WERI-Rb-1 (cell line): ENCODE measurements at places on chromosomes 1 and 21.

DNA sequence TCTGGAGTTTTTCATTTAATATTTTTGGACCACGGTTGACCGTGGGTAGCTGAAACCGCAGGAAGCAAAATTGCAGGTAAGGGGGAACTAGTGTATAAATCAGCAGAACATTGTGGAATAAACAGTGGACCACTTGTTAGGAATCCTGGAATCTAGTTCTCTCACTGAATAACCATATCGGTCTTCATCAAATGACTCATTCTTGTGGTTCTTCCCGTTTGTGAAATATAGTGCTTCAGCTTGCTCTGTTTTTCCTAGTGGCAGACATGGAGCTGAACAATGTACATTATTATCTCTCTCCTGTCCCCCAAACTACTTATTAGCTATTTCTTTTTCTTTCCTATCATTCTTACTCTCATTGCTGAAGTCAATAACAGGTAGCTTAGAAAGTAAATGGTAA is 61.9 kb downstream of the HSPA13 start:
- DNase-seq, result no peak

DNA sequence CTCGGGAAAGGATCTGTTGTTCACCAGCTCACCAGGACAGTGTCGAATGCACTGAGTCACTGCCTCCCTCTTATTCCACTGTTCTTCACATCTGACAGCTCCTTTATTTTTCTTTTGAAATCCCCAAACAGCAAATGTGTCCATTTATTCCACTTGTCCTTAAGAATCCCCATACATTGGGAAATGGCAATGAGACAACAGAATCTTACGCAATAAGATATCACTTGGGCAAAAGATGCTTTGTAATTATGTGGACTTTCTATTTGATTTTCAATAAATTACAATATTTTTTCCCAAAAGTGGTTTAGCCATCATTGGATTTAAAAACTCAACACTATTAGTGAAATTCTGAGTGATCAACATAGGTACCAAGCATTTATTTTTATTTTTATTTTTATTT is 3.7 kb downstream of the KRTAP20-2 start:
- no peak for DNase-seq

DNA sequence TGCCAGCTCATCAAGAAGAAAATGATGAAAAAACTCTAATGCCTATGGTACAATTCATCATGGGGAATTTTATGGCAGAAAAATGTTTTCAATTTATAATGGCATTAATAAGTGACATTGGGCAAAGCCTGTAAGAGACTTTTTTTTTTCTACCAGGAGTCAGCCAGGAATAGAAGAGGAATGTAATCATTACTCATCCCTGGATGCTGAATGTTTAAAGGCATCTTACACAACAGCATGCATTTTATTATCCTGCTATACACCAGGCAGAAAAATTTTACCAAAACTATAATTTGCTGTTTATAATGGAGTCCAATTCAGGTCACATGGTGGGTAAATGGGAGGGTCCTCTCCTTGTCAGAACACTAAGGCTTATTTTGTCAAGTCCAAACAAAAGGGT is 189.9 kb upstream of the BEND5 start:
- no peak for DNase-seq

GRCh38 chr1:85447006-85447943 is 17.7 kb downstream of the DDAH1 start:
- no peak for DNase-seq

DNA sequence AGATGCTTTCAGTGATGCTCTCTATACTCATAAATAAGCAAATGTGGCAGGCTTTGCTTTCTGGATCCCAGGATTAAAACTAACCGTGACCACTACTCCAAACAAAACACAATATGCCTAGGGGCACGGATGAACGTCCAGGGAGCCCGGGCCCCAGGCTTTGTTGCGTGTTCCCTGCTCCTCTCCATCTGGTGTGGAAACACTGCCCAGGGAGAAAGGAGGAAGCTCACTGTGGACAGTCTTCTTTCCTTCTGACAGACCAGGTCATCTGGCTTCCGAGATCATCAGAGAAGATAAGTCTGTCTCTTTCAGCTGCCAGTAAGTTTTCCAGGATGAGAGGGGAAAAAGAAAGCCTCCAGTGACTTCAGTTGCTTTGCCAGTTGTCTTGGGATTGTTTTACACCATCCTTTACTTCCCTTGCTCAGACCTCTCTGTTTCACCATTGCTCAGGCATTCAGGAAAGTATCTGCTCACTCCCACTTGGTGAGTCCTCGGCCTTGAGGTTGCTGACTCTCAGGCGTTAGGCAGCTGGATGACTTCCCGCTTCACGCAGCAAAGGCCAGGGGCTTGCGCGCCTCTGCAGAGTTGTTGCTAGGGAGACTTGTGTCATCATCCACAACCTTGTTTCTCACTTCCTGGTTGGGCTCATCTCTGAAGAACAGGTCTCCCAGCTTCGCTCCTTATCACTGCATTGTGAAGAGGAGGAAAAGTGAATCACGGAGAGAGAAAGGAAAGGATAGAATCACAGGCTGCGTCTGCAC is 20.6 kb upstream of the PGD start:
- no peak for DNase-seq

- no peak for DNase-seq
Measured at GRCh38 chr1:198183605-198184004, 26.8 kb downstream of the NEK7 start.

DNA sequence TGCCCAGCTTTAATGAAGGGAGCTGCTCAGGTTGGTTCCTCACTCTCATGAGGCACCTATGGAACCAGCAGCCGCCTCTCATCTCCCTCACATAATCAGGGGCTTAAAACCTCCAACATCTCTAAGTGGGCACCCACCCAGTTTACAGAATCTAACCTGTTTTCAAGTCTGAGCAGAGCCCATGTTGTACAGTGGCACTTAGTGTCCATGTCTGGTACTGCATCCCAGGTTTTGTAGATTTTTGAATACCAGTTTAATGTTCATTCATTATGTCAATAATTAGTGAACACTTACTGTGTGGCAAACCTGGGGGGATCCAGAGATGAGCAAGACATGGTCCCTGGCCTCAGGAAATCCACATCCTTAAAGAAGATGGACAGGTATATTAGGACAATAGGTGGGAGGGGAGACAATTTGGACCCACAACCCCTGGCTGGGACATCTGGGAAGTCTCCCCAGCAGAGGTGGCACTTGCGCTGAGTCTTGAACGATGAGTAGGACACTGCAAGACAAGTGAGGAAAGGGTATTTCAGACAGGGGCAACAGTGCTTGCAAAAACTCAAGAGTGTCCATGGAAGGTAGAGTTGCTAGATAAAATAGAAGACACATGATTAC is 83.3 kb downstream of the LACTBL1 start:
- peak; percentile 46 for DNase-seq

GRCh38 chr1:240611619-240612480 is at the start of gene GREM2:
TSS of gene GREM2 (minus strand) at chr1:240612155. CDS start at chr1:240493475, 118,680 bp downstream.
- peak; percentile 80 for DNase-seq

- DNase-seq, result no peak
Measured at GRCh38 chr21:39673736-39674135, 61.0 kb downstream of the B3GALT5 start.

DNA sequence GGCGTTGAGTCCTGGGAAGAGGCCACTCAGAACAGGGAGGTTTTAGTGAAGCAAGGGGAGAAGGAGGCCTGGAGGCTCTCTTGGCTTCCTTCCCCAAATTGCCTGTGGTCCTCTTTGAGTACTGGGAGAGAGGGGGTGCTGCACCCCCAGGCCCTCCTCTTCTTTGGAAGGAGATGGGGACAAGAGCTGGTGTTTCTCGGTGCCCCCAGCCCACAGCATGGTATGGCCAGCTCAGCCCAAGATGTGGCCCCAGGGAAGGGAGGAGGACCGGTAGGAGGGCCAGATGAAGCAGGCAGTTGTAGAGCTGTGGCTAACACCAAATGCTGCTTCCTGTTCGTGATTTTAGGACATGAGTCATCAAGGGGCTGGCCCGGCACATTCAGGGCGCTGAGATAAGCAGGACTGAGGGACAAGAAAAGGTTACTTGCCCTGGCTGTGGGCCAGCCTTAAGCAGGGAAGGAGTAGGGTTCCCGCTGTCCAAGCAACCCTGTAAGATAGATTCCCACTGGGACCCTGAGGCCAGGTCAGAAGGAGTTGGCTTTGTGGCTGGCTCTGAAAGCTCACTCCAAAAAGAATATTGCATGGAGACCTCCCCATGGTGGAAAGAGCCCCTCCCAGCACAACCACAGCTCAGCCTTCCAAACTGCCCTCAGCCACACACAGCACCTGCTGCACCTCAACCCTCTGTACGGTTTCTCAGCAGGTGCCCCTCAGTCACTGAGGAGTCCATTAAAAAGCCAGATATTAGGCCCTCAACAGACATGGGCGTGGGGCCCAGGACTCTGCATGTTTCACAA is 4.9 kb upstream of the TNFRSF1B start:
- no peak for DNase-seq

DNA sequence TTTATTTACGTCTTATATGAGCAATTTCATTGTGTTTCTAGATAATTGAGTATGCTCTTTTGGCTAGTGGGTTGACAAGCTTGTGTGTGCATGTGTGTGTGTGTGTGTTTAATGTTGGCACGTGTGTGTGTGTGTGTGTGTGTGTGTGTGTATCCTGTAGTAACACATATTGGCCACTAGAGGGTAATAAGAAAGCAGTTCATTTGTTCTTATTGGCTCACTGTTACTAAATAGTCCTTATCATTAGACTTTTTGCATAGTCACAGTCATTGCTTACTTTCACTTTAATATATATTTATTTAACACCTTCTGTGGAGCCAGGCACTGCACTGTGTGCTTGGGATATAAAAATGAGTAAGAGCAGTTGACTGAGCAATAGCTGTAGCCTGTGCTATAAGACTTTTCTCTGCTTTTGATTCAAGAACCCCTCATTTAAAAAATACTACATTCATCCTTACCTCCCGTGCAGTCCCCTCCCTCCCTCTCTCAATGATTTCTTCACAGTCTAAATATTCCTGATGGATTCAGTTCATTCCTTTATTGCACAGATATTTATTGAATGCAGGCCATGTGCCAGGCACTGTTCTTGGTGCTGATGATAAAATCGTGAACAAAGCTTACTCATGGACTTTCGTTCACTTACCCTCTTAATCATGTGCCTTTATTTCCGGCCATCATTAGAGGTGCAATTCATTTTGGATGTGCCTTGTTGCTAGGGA is 96.7 kb downstream of the DYRK1A start:
- DNase-seq, result peak; percentile 42
